ENCODE measurements at places on chromosomes 7 and 10.

- no peak for DNase-seq
These were observed 526.9 kb downstream of the KCNMA1 start for GRCh38 chr10:77110757-77111156.

GRCh38 chr10:130787243-130787642, 524.3 kb downstream of the TCERG1L start:
- no peak for DNase-seq

- no peak for DNase-seq
These were observed 19.1 kb downstream of the ATOH7 start for GRCh38 chr10:68212721-68213352.

- no peak for DNase-seq
These were observed 22.8 kb downstream of the SGMS1 start for GRCh38 chr10:50600831-50601477.

DNA sequence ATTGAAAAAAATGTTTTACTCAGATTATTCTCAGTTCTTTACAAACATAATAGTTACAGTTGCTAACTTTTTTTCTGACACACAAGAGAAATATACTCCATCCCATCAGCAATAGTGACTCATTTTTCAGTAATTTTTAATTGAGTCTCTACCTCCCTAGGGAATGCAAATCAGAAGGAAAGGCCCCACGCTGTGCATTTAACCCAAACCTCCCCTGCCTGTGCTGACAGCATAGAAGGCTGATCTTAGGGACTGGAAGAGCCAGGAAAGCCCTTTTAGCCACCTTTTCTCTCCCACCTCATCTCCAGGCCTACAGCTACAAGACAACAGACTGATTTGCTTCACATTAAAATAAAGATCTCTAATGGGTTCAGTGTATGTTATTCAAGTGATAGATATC, 24.7 kb upstream of the PIK3CG start:
- no peak for DNase-seq

DNA sequence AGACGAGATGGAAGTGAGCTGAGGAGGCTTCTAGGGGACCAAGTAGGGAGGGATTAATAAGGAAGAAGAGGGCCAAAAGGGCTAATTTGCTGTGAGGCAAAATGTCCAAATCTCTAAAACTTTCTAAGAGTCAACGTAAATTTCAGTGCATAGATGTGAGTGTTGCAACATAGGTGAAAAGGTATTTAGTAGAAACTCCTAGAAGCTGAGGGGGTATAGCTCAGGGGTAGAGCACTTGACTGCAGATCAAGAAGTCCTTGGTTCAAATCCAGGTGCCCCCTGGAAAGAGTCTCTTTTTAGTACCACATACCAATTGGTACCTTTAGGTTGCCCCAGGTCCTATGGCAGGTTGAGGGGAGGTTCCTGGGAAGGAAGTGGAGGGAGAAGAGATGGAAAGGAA, 48.7 kb upstream of the ZNF746 start:
- no peak for DNase-seq

DNA sequence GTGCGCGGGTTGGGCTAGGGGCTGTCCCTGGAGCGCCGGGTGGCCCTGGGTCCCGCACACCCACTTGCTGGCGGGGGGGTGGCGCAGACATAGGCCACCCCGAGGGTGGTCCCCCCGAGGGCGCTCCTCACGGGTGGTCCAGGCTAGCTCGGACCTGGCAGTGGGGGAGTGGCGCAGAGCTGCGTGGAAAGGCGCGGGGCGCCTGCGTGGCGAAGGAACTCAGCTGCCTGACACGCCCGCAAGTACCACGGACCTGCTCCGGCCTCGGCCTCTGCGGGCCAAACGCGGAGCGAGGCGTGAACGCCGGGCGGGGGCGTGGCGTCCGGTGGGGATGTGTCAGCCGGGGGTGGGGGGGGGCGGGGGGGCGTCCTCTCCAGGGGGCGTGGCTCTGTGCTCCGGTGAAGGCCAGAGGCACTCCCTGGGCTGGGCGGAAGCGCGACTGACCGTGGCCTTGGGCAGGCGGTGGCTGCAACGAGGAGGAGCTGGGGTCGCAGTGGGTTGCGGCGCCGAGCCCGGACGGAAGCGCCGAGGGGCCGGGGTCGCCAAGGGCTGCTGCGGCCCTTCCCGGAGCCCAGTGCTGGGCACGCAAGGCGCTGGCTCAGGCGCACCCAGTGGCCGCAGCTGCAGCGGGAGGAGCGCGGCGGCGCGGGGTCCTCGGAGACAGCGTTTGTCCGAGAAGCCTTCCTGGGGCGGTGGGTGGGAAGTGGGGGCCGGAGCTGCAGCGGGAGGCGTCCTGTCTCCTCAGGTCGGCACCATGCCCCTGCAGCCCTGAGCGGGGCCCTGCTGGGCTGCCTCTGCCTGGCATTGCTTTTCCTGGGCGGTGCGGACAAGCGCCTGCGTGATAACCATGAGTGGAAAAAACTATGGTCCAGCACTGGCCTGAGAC, 58.9 kb upstream of the NUPR2 start:
- DNase-seq = no peak

DNA sequence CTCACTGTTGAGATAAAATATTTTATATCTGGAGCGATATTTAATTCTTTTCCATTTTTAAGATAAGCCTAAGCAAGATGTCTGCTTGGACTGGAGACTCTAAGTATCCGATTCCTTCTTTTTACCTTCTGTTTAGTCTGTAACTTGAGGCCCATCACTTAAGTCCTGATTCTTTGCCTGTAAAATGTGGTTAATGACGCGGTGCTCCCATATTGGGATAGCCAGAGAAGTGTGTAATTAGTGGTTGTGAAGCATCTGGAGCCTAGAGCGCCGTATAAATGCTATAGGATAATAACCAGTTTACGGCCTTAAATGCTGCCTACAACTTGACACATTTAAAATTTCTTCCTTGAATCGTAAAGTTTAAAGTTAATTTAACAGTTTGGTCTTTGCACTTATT, 132.9 kb downstream of the CHN2 start:
- no peak for DNase-seq

DNA sequence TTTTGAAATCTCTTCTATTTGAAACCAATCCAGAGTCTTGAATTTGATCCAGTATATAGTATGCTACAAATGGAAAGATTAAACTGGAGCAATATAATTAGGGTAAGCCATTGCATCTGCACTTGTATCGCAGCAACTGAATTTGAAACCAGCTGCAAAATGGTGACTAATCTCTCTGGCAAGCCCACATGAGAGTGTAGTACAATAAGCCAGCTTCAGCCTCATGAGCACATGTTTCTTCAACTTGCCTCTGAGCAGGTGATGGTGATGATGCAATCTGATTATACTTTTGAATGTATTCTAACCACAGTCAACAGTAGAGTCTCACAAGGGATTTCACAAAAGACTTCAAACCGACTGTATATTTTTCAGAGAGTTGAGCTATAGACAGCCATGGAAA, 829 bp upstream of the RPA3 start:
- no peak for DNase-seq

- no peak for DNase-seq
These were observed 6.9 kb downstream of the CYCS start for GRCh38 chr7:25118048-25118753.

DNA sequence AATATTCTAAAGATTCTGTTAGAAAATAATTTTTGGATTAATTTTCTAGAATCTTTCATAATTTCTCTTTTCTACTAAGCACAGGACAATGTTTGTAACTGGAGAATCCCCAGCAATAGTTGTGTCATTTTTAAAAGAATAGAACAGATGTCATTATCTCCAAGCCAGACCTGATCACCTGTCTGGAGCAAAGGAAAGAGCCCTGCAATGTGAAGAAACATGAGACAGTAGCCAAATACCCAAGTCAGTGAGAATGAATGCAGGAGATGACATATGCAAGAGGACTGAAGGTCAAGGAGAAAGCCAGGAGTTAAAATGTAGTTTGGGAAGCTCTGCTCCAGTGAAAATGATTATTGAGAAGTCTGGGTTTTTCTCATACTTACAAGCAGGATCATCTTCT, 25.4 kb upstream of the ZNF138 start:
- no peak for DNase-seq

GRCh38 chr7:69476416-69476815, 121.9 kb upstream of the AUTS2 start:
- DNase-seq = no peak

DNA sequence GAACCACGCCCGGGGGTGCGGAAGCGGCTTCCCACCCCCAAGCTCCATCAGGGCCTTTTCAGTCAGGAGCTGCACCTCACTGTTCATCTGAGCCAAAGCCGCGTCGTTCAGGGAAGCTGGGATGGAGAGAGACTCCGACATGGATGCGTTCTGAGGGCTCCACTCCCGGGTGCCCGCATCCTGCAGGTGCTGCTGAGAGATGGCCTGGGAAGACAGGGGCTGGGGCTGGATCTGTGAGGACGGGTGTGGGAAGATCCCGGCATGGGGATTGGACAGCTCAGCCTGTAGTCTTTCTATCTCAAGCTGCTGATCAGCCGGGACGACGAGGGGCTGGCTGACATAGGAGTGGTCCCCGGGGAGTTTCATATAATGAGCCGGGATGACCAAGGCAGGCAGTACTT, 45.0 kb upstream of the NMT2 start:
- no peak for DNase-seq

DNA sequence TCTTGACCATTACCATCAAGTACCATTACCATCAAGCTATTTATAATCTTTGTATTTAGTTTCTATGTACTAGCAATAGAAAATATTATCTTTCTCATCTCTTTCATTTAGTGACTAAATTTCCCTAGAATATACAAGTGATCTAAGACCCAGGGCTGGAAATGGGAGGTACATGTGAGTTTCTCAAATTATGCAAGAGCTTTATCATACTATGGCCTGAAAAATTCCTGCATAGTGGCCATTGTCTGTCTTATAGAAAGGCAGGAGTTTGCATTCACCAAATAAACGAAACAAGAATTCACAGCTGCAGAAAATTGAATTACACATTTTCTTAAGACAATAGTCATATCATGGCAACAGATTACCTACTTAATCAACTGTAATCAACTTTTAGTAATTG, 50.7 kb upstream of the HDAC9 start:
- no peak for DNase-seq

GRCh38 chr10:17548770-17549169, 68.4 kb downstream of the HACD1 start:
- DNase-seq = no peak

DNA sequence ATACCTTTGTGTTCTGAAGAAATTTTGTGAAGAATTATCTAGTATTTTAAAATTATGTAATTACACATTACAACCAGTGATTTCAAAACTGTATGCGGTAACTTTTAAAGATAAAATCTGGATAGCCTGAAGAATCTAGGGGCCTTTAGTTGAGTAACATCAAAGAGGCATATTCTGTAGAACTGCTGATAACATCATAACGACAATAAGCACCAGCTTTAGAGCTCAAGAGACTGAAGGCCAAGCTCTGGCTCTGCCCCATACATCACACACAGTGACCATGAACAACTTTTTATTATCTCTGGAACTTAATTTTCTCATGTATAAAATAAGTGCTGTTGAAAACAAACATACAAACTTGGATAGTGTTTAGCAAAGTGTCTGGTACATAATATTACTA, 121.1 kb upstream of the RHOBTB1 start:
- no peak for DNase-seq

GRCh38 chr7:84324136-84324630, 129.6 kb upstream of the SEMA3A start:
- DNase-seq = no peak

- no peak for DNase-seq
These were observed 171.2 kb downstream of the REEP3 start for GRCh38 chr10:63692220-63692896.

GRCh38 chr10:32054094-32054493, 2.1 kb downstream of the KIF5B start:
- no peak for DNase-seq

- DNase-seq = no peak
These were observed 569.7 kb upstream of the MKI67 start for GRCh38 chr10:128695931-128696330.

DNA sequence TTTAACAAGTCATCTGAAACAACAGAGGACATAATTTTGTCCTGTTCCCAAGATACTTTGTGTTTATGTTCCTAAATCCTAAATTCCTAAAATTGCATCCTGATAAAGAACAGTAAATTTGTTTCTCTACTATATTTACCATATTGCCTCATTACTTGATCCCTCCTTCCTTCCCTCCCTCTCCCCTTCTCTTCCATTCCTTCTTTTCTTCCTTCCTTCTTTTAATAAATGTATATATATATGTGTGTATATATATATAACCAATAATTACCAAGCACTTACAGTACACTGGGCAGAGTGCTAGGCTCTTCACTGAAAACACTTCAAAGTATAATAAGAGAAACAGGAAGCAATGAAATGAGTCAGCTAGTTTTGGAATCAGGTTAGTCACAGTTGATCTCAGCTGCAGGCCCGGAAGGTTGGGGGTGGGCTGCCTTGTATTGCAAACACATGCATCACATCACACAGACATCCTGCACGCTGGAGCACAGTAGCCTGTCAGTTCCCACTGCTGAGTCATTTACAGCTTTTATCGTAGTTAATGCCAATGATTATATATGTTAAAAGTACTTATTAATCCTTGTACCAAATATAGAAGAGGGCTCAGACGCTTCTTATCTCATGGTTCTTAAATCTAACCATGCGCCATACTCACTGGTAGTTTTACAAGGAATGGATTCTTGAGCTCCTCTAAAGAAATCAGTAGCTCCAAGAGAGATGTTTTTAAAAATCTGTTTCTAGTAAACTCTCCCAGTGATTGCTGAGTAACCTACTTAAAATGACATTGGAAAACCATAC, 551.7 kb downstream of the GRM8 start:
- DNase-seq = peak; percentile 61

DNA sequence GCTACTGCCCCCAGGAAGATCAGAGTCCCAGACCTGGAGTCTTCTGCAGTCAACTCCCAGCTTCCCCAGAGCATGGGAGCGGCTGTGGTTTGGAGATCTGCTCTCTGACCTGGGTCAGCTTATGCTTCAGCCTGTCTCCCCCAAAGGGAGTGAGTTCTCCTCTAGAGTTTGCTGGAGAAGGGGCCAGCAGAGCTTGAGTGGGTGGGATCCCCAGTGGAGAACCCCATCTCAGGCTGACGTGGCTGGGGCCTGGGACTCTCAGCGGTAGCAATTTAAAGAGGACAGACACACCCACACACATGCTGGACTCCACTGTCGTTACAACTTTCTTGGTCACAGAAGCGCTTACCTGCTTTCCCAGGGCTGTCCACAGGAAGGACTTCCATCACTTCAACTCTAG, 6.3 kb downstream of the UNC5B start:
- no peak for DNase-seq

All from CD4-positive, alpha-beta T cell treated with Interferon gamma for 1 hour (primary cell).